Activated naive CD8-positive, alpha-beta T cell treated with anti-CD3 and anti-CD28 coated beads, Interleukin-2, amount 10 ng/mL, durations not matched to agents 7 days and 5 days (primary cell): ENCODE measurements at places on chromosomes 6 and 20. TPM values are rescaled to one million over a fixed set of nuclear protein-coding genes. Genes with fewer than 3 reads are reported as not detected.

DNA sequence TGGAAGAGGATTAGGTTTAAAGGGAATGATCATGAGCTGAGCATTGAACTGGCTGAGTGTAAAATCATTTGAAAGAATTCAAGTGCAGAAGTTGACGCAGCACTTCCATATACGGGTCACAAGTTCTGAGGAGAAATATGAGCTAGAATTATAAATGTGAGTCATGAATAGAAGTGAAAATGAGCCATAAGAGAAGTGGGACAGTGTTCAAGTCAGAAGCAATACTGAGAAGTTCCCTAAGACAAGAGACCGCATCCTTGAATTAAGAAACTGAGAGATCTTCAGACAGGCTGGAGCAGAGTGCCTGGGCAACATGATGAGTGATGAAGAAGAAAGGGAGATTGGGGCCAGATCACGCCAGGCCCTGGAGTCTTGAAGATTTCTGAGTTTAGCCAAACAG lies 209.7 kb downstream of the TBX18 start:
- no peak for DNase-seq

DNA sequence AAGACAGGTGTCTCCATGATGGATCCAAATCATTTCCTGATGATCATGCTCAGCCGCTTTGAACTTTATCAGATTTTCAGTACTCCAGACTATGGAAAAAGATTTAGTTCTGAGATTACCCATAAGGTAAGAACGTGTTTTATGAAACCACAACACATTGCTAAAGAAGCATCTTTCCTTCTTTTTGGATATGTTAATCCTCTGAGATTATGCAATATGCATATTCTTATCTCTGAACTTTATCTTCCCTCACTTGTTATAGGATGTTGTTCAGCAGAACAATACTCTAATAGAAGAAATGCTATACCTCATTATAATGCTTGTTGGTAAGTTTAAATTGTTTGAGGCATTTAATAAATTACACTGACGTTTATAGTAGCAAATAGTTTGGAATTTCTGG lies 78.2 kb downstream of the PRPH2 start:
- DNase-seq = no peak

The SPINT4 gene
- not detected for total RNA-seq

- DNase-seq = no peak
Measured at GRCh38 chr6:39565956-39566355, 159.3 kb downstream of the KIF6 start.

The TFAP2B gene
- not detected for total RNA-seq

DNA sequence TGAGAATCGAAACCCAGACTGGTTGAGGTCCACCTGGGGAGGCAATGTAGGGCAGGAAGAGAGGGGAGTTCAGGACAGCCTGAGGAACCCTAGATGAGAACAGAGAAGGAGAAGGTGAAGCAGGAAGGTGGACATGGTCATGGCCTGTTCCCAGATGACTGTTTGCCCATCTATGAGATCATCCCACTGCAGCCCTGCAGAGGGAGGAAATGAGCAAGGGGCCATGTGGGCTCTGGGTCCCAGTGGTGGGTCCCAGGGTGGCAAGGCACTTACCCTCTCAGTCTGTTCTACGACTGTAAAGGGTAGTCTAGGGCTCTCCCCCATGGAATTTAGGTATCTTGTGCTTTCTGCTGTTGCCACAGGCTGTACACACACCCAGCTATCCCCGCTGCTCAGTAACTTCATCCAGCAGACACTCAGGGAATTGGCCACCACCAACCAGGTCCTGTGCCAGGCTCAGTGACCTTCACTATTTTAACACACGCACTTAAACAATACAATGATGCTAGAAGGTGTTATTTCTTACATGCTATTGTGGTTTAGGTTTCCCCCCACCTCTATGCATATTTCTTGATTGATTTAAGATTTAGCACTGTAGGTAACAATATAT lies 89.8 kb downstream of the TOX2 start:
- DNase-seq = no peak

DNA sequence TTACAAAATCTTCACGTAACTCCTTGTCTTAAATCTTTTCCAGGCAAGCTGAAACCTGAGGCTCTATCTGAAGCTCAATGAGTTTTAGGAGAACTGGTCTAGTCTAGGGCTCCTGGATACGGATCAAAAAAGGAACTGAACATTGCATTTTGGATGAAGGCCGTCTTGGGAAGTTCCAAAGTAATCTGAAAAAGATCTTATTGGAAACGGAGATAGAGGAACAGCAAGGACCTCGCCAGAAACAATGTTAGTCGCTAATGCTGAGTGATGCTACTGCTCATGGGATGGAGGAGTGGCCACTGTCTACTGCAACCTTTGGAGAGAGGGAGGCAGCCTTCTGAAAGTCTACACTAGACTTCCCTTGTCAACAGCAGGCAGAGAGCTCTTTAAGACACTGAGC lies 91.4 kb upstream of the ATXN1 start:
- no peak for DNase-seq
